LNCaP clone FGC (cell line): ENCODE measurements at places on chromosomes 3 and 15.

GRCh38 chr3:127768346-127769008, 53.8 kb downstream of the MGLL start:
- no peak for DNase-seq

DNA sequence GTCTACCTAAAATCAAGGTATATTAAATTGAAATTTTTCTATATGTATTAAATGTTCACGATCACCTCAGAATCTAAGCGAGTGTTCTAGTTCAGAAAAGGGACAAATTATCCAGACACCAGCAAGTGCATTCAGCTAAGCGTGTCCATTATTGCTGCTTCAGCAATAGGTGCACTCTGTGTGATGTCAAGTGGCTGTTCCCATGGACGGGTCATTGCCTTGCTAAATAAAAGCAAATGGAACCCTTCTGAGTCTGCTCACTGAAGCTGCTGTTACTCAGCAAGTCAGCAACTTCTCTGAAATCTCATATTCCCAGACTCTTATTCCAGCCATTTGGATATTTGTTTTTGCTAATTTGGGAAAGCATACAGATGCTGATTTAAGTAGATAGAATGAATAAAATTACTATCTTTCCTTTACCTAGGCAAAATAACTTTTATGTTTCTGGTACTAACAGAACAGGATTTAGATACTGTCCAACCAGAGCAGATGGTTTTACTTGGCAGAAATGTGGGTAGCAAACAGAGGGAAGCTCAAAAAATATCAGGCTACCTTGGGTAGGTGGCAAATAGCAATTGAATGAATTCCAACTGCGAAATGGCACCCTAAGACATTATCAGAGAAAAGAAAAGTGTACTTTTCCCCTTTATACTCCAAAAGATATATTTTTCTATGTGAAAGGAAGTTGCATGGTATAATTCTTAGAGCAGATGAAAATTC, 407.0 kb downstream of the GAP43 start:
- DNase-seq, result no peak

- no peak for DNase-seq
These were observed 248.5 kb downstream of the PTPRG start for GRCh38 chr3:61809879-61810278.

DNA sequence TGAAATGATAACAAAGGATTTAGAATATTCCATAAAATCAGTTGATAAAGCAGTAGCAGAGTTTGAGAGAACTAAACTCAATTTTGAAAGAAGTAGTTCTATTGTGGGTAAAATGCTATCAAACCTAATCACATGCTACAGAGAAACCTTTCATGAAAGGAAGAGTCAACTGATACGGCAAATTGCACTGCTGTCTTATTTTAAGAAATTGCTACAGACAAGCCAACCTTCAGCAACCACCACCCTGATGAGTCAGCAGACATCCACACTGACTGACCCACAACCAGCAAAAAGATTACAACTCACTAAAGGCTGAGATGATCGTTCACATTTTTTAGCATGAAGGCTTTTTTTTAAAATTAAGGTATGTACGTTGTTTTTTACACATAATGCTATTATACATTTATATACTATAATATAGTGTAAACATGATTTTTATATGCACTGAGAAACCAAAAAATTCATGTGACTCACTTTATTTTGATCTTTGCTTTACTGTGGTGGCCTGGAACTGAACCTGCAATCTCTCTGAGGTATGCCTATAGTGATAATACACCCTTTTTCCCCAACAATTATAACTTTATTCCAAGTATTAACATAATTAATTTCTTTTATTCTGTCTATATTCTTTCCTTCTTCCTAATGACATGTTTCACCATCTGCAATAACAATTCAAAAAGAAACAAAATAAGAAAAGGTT, 109.9 kb downstream of the TBC1D5 start:
- DNase-seq, result no peak

DNA sequence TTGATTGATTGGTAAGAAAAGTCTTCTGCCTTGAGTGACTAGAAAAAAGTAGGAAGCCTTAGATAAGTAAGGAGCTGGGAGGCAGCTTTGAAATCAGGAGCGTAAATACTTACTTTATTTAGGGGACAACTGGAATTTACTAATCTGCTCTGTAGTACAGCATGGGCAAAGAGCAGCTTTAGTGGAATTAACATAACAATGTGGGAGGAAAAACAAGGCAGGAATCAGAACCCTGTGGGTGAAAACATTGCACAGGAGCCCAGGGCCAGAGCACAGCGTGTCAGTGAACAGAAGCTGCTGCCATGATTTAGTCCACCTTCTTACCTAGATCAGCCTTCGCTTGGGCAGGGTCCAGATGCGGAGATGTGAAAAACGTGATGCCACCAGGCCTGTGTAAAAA, 14.6 kb downstream of the FMN1 start:
- no peak for DNase-seq

GRCh38 chr15:39869858-39870515, 50.1 kb downstream of the GPR176 start:
- DNase-seq, result no peak

GRCh38 chr3:30331519-30331918, 274.9 kb upstream of the TGFBR2 start:
- DNase-seq, result no peak

DNA sequence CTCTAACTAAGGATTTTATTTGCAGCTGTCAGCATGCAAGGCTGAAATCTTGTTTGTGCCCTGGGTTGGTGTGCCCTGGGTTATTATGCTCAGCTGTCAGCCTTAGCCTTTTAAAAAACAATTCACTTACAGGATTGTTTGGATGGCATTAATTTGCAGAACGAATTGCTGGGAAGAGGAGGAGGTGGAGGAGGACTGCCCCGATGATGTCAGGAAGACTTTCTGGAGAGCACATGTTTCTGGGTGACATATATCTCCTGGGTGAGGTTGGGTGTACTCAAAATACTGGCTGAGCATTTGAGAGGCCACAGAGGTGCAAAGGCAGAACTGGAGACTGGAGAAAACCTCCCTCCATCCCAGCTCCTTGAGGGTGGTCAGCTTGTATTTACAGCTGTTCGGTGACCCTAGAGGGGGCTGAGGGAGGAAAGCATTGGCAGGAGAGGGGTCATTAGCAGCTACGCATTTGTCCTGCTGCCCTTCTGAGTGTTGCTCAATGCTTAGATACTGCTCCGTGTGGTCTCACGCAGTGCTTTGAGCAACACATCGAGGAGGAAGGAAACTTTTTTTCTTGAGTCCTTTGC, 59.8 kb upstream of the PSMD6 start:
- DNase-seq, result no peak
